A172 (cell line): ENCODE measurements at places on chromosomes 12 and 14. TPM values are rescaled to one million over a fixed set of nuclear protein-coding genes. Genes with fewer than 3 reads are reported as not detected.

The ARMH4 gene
- 3.1 and 4.0 TPM in 2 replicates for total RNA-seq

DNA sequence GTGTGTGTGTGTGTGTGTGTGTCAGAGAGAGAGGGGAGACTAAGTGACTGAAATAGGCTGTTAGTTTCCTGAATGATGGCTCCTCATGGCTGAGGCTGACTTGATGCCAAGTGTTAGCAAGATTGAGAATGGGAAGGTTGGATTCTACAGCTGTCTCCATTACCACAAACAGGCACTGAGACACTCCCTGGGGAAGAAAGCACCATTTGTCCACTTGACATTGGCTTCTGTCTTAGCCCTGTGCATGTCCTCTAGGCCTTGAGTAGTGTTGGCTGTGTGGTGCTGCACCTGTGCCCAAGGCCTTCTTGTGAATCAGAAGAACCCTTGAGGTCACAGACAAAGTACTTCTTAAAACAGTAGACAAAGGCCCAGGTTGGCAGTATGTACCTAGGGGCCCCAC lies 15.6 kb downstream of the ERG28 start:
- no peak for DNase-seq

- DNase-seq = no peak
Measured at GRCh38 chr14:51481643-51482042, 170.1 kb upstream of the FRMD6 start.

DNA sequence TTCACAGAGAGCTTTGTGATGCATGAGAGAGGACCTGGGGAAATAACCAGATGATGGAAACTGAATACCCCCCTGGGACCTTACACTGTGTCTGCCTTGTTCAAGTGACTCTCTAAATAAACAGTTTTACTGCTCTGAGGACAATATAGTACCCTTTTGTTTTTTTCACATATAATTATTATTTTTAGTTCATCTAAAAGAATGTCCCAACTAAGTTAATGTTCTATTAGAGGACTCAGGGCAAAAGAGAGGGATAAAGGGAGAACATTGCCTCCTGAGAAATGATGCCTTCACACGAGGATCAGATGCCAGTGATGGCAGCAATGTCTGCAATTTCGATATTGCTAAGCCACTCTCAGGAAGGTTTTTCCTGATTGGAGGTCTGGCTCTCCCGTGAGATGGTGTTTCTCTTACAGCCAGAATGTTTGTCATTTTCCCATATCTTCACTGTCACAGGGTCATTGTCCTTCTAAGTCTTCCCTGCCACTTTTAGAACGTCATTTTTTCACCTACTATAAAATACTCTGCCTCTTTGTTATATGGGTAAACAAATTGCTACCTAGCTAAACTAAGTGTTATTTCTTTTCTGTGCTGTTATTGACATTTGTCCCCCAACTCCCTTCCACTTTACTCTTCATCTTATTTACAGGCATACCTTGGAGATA lies 201.6 kb downstream of the RAD51B start:
- DNase-seq = no peak

DNA sequence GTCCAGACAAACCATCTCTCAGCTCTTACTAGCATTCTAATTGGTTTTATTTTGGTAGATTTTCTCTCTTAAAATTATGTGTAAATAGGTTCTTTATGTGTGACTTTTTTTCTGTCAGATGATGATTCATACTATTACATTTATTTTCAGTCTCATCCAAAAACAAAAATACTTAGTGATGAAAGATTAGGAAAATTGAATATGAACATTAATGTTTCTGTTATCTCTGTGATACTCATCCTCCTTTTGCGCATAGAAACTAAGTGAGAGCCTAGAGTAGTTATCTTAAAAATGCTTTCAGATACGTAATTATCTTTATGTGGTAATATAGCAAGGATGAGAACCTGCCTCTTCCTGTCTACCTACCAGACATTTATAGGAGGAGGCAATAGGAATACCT lies 84.1 kb upstream of the MON2 start:
- DNase-seq = no peak

GRCh38 chr14:103273145-103273744 lies 60.8 kb upstream of the EIF5 start:
- DNase-seq = no peak

- DNase-seq = no peak
Measured at GRCh38 chr12:93402333-93403311, 24.9 kb downstream of the NUDT4 start.

- DNase-seq = no peak
Measured at GRCh38 chr12:61009192-61009591, 1251.0 kb upstream of the USP15 start.

The MYF6 gene
- total RNA-seq = not detected in 2 replicates

DNA sequence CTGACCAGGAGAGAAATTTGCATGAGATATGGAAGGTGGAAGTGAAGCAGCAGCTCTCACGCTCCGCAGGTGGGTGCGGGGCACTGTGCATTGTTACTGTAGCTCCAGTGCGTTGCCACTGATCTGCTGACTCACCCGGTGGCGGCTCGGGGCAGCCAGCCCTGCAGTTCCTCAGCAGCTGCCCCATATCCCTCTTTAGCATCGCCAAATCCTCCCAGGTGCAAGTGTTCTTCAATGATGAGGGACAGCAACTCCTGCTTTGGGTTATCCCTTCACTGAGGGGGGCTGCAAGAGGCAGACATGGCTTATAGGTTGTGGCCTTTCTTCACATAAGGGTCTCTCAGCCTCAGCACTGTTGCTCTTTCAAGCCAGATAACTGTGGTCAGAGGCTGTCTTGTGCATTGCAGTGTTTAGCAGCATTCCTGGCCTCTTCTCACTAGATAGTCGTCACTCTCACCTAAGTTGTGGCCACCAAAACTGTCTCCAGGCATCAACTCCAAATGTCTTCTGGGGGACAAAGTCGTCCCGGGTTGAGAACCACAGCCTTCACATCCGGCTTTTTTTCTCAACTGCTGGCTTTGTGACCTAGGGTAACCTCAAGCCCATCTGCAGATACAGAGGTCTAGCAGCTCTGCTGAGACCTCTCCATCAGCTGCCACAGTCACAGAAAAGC lies 180.8 kb downstream of the EFCAB11 start:
- peak; percentile 55 for DNase-seq

The KNTC1 gene
- total RNA-seq = 43.3 and 49.0 TPM in 2 replicates

DNA sequence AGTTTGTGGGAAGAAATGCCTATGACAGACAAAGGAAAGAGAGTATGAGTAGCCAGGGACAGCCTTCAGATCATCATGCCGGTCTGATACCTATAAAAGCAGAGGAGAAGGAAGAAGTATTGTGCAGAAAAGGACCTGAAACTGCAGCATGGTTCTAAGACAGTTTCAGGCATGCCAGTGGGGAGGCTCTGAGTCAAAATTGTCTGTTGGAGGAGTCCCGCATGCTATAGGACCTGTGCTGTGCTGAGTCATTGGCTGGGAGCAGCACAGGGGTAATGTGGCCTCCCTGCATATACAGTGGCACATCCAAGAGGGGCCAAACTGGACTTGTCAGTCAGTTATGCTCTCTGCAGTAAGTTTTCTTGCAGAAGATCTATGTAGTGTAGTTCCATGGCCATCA lies 40.7 kb downstream of the NEUROD4 start:
- DNase-seq = no peak

- DNase-seq = peak; percentile 58
Measured at GRCh38 chr12:126708492-126708896, 1558.5 kb upstream of the TMEM132C start.
